Stimulated activated CD8-positive, alpha-beta memory T cell treated with anti-CD3 and anti-CD28 coated beads, Interleukin-7, amount 100 ng/mL, for 4 hours (primary cell): ENCODE measurements at places on chromosomes 3 and 15.

DNA sequence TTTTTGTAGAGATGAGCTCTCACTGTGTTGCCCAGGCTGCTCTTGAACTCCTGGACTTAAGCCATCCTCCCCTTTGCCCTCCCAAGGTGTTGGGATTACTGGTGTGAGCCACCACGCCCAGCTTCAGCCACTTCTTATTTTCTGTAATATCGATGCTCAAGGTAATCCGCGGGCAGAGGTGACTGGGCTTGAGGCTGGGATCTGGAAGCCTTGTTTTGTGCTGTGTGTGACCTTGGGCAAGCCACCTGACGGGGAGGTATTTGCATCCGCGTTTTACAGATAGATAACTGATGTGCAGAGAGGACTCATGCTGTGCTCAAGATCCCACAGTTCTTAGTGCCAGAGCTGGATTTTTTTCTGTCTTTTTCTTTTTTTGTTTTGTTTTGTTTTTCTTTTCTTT is 27.8 kb upstream of the SEMA4B start:
- DNase-seq = no peak

- no peak for DNase-seq
These were observed 34.6 kb upstream of the CACNA2D3 start for GRCh38 chr3:54087581-54088410.

- no peak for DNase-seq
These were observed 9.2 kb downstream of the SNAP23 start for GRCh38 chr15:42504631-42505030.

- DNase-seq = no peak
These were observed 35.5 kb downstream of the FAH start for GRCh38 chr15:80188251-80188650.

DNA sequence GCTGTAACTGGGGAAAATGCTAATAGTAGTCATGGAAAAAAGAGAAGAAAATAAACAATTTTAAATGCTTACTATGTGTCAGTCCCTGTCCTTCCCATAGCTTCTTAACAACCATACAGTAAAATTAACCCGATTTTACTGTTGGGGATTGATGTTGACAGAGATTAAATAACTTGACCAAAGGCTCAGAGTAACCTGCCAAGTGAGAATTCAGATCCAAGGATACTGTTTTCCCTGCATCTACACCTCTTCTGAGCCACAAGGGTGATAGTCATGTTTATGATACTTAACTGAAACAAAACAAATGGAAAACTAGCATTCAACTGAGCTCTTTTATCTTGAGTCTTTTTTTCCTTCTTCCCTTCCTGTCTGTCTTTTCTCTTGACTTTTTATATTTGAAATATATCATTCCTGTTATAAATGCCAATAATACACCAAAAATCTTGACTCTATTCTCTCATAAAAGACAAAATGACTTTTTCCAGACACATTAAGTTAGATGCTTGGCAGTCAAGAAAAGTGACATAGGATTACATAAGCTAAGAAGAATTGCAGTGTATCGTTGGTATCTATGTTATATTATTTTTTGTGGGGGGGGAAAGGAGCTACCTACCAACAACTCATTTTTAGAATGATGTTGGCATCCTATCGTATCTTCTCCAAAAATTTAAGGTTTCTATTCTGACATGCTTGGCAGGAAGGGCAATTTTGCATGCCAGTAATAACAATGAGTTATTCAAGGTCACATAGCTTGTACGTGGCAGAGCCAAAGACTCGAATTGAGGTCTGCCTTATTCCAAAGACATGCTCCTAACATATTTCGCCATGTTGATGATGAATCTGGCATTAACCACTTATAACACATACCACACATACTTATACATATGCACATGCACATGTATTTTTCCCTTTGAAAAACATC is 306.6 kb upstream of the KCNH8 start:
- DNase-seq = no peak

DNA sequence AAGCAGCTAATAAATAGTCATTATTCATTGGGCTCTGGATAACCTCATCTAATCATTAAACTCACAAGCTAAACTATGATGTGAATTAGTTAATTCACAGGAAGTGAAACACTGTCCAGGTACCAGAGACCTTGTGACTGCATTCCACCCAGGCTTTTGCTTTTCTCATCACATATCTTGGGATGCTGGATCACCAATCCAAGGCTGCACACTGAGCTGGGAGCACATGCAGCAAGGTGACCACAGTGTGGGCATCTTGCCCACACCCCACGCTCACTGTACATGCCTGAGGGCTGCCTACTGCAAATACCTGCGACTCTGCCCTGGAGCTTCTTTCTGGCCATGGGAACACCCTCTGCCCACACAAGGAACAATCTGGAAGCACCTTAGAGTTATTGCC is 40.6 kb upstream of the TNFAIP8L3 start:
- no peak for DNase-seq

GRCh38 chr3:37935756-37936666 is 54.6 kb upstream of the VILL start:
- no peak for DNase-seq

- no peak for DNase-seq
These were observed 75.9 kb downstream of the TBC1D2B start for GRCh38 chr15:78001656-78002055.

DNA sequence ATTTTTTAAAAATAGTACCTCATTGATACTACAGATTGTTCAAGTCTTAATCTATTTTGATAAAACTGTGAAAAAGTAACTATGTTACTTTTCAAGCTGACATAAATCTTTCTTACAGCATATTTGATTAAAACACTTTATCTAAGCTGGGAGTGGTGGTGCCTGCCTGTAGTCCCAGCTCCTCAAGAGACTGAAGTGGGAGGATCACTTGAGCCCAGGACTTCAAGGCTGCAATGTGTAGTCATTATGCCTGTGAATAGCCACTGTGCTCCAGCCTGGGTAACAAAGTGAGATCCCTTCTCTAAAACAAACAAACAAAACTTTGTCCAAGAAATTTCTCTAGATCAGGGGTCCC is 59.6 kb upstream of the NEDD4 start:
- DNase-seq = no peak

- DNase-seq = no peak
These were observed 337.7 kb downstream of the NEK10 start for GRCh38 chr3:27031476-27031875.

DNA sequence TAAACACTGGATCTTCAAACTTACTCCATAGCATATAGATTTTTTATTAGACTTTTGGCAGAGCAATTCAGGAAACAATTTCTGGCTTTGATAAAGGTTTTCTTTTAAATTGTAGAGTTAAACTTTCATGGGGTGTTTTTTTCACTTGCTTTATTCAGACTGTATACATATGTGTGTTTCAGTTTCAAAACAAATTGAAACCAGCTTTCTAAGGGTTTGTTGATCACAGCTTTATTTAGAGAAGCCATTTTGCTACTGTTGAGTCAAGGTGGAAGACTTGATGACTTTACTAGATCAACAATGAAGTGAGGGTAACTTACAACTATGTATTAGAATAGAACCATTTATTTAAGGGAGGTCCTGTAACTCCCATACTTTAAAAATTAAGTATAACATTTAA is 6.2 kb downstream of the UBE2E1 start:
- DNase-seq = no peak

DNA sequence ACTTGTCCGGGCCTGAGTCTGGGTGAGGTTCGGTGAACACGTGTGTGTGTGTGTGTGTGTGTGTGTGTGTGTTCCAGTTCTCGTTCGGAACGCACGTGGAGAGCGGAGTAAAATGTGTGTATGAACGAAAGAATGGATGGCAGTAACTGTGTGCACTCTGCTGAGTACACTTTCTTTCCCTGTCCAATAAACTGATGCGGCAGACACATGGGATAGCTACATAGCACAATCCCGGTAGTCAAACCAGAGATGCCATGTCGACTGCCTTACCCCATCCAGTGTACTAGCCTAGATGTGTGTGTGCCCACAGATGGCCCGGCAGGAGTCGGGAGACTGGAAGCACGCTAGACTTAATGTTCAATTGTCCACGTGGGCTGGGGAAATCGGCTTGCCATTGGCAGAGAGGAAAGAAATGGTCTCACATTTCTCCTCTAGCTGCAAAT is 507 bp upstream of the GOLIM4 start:
- DNase-seq = no peak
